Bronchial smooth muscle cell (primary cell): ENCODE measurements at places on chromosomes 2 and 18. TPM values are rescaled to one million over a fixed set of nuclear protein-coding genes. Genes with fewer than 3 reads are reported as not detected.

ECEL1 gene
- not detected in 2 replicates for total RNA-seq

ANKRD44 gene
- 9.4 and 9.9 TPM in 2 replicates for total RNA-seq

CFAP65 gene
- total RNA-seq, result under 0.01 TPM in 1 of 2 replicates, not detected in the other

ZDBF2 gene
- 6.2 and 7.6 TPM in 2 replicates for total RNA-seq

C2orf72 gene
- 0.09 TPM in 1 of 2 replicates, not detected in the other for total RNA-seq

SERPINB7 gene
- 0.79 TPM in 1 of 2 replicates, not detected in the other for total RNA-seq

COL4A3 gene
- total RNA-seq, result under 0.01 and 0.43 TPM in 2 replicates

DAPL1 gene
- total RNA-seq, result not detected in 2 replicates

DPP10 gene
- not detected in 2 replicates for total RNA-seq

RAD51AP2 gene
- not detected in 2 replicates for total RNA-seq

RFX8 gene
- total RNA-seq, result 7.3 and 10.4 TPM in 2 replicates

HOXD1 gene
- not detected in 2 replicates for total RNA-seq

CHN1 gene
- 8.1 and 19.1 TPM in 2 replicates for total RNA-seq

KCNIP3 gene
- total RNA-seq, result 1.4 and 1.6 TPM in 2 replicates

CXCR1 gene
- total RNA-seq, result not detected in 2 replicates

NYAP2 gene
- total RNA-seq, result not detected in 2 replicates

ZC3H6 gene
- total RNA-seq, result 2.5 and 4.3 TPM in 2 replicates

HNRNPLL gene
- total RNA-seq, result 27.0 and 37.5 TPM in 2 replicates

TRIM43B gene
- total RNA-seq, result not detected in 2 replicates

PRADC1 gene
- 11.1 and 12.0 TPM in 2 replicates for total RNA-seq

KCNG3 gene
- under 0.01 TPM in 1 of 2 replicates, not detected in the other for total RNA-seq

MOB4 gene
- total RNA-seq, result 18.9 and 19.8 TPM in 2 replicates

RAPH1 gene
- total RNA-seq, result 7.4 and 15.6 TPM in 2 replicates

POTEC gene
- total RNA-seq, result not detected in 2 replicates

MLPH gene
- total RNA-seq, result 2.8 and 5.4 TPM in 2 replicates

EGR4 gene
- under 0.01 TPM in 1 of 2 replicates, not detected in the other for total RNA-seq

COL5A2 gene
- 203 and 228 TPM in 2 replicates for total RNA-seq

UGT1A3 gene
- not detected in 2 replicates for total RNA-seq

DSG1 gene
- not detected in 2 replicates for total RNA-seq

ENOSF1 gene
- total RNA-seq, result 36.4 and 37.5 TPM in 2 replicates

ALPI gene
- not detected in 2 replicates for total RNA-seq

PARD6G gene
- total RNA-seq, result 1.6 and 2.0 TPM in 2 replicates

CD226 gene
- total RNA-seq, result 0.16 and 0.34 TPM in 2 replicates

PLEK gene
- not detected in 2 replicates for total RNA-seq

ATP8B1 gene
- 10.6 and 15.5 TPM in 2 replicates for total RNA-seq
